ENCODE measurements at places on chromosomes 16 and 17. TPM values are rescaled to one million over a fixed set of nuclear protein-coding genes. Genes with fewer than 3 reads are reported as not detected.

GRCh38 chr16:54233615-54234014 lies 53.0 kb downstream of the IRX3 start:
- DNase-seq, result no peak

- DNase-seq, result no peak
Observed at GRCh38 chr17:51373489-51374152, 113.3 kb downstream of the UTP18 start.

GRCh38 chr16:24728891-24729242 lies 584 bp upstream of the TNRC6A start:
- DNase-seq, result no peak

- DNase-seq, result no peak
Observed at GRCh38 chr17:56593086-56593645, 333 bp upstream of the NOG start.

DNA sequence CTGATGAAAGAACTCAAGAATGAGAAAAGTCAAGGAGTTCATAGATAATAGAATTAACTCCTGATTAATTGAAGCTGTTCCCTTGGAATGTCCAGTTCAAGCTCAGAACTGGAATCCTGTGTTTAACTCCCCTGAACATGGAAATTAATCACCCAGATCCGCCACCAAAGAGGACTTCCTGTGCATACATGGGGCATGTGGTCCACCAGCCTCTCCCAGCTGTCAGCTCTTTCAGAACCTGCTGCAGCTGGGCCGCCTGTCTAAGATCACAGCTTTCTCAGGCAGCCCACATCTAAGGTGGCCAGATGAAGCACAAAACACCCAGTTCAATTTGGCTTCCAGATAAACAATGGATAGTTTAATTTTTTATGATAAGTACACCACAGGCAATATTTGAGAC lies 203.7 kb upstream of the COX10 start:
- DNase-seq, result no peak

DNA sequence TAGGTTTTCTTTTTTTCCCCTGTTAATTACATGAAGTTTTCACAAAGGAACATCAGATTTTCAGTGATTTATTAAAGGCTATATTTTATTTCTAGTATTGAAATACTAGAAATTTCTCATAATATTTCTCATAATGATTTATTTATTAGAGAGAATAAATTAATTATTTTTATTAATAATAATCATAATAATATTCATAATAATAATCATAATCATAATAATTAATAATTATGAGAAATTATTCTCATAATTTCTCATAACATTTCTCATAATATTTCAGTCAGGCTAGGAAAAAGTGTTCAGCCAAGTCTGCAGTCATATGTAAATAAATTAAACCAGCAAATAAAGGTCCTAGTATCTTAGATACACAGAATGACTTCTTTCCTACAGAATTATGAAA lies 41.4 kb downstream of the CNTNAP4 start:
- no peak for DNase-seq

SPATA22 gene
- total RNA-seq, result not detected

TPSB2 gene
- total RNA-seq, result 14.9 TPM

FSCN2 gene
- 1.2 TPM for total RNA-seq

NEUROD2 gene
- total RNA-seq, result not detected

MYH3 gene
- 3.7 TPM for total RNA-seq
